ENCODE measurements at places on chromosomes 12 and 14.

DNA sequence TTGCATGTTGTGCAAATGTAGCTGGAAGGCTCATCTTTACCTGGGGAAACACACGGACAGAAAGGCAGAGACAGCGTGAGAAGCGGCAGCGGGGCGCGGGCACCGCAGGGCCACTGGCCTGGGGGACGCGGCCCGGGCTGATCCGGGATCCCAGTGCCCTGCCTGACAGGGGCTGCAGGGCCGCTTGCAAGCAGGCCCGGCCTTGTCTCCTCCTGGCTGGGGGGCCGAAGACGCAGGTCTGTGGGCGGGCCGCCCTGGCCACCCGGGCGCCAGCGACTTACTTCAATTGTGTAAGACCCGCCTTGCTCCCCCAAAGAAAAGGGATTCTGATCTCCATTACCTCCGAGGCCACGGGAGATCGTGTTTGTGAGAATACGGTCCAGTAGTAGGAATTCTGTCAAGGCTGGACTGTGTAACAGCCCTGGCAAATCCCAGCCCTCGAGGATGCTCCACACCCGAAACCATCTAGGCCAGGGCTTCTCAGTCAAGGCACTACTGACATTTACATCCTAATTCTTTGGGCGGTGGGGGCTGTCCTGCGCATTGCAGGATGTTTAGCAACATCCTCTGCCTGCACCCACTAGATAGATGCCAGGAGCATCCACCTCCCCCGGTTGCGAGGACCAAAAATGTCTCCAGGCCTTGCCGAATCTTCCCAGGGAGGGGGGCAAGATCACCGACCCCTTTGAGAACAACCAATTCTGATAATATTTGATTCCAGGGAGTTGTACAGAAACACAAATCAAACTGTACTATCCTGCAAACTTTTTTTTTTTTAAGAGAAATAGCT, 95.6 kb downstream of the BCL11B start:
- no peak for DNase-seq

- no peak for DNase-seq
Observed at GRCh38 chr12:48980389-48980952, 2.3 kb downstream of the WNT1 start.

- DNase-seq, result no peak
Observed at GRCh38 chr12:67202011-67202677, 67.0 kb upstream of the CAND1 start.

- no peak for DNase-seq
Observed at GRCh38 chr14:62159314-62159713, 397.1 kb downstream of the SNAPC1 start.

- DNase-seq, result no peak
Observed at GRCh38 chr14:61512026-61512834, 183.1 kb upstream of the HIF1A start.

DNA sequence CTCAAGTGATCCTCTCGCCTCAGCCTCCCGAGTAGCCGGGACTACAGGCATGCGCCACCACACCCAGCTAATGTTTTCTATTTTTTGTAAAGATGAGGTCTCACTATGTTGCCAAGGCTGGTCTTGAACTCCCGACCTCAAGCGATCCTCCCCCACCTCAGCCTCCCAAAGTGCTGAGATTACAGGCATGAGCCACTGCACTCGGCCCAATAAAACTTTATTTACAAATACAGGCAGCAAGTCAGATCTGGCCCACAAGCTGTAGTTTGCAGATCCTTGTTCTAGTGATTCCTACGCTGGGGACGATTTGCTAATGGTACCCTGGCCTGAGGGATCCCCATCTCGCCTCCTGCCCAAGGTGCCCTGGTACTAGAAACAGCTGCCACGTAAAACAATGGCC, 74.6 kb downstream of the CCDC88C start:
- DNase-seq, result no peak

DNA sequence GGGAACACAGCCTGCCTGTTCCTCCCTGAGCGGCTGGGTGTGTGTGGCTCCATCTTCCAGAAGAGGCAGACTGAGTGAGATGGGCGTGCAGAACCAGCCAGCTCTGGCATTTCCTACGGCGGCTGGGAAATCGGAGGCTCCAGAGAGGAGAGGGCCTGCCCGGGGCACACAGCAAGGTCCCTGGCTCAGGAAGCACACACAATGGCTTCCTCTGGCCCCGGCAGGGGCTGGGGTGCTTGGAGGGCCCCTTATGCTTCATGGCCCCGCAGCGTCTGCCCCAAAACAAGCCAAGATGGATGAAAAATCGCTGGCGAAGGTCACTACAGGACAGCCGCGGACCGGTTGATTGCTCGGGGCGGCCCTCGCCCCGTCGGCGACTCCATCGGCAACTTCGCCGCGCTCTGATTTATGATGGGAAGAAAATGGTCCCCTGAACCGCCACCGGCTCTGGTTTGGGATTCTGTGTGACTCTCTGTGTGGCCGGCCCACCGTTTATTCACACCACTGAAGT, 191.5 kb upstream of the C14orf180 start:
- DNase-seq, result no peak

DNA sequence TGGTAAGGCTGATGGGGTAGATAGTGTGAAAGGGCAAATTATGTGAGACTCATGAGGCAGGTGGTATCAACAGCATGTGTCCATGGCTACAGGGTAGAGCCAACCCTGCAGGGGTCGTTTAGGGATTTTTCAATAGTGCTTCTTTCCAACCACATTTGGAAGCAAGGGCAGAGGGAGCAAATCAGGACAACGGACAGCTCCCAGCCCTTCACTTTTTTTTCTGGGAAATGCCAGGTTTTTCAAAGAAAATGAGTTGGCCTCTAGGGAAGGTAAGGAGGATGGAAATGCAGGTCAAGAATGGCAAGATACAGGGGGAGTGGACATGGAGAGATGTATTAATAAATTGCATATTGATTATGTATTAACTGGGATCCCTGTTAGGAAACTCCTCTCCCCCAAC, 4.9 kb upstream of the CMA1 start:
- no peak for DNase-seq

GRCh38 chr12:69720750-69721149, 17.9 kb upstream of the RAB3IP start:
- no peak for DNase-seq

DNA sequence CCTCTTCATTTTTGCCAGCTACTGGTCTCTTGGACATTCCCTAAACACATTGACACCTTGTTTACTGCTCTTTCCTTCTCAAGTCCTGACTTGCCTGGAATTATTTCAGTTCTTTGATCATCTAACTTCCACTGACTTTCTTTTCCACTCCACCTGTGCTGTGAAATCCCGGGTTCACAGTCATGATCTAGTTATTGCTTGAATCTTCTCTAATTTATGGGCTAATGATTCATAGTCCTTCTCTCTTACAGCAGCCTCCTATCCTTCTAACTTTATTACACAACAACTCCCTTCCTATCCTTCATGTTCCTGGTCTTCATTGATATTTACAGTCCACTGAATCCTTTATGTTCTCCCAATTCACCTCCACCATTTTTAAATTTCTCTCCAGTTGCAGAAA, 260.1 kb downstream of the C12orf75 start:
- no peak for DNase-seq

GRCh38 chr12:16881986-16882570, 276.1 kb upstream of the LMO3 start:
- DNase-seq, result no peak

DNA sequence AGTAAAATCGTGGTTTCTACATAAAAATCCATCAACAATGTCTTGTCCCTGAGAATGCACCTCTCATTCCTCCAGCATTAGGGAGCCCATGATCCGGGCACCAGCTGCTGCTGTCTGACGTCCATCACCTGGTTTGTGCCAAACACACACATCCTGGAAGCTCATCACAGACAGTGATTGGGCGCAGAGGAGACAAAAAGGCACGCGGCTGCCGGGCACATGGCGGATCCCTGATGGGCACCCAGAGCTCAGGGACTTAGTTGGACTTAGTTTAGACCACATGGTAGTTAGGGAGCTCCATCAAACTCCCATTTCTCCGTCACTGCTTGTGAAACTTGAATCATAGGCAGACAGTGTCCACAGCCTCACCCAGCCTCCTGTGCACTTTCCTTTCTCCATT, 1059.3 kb downstream of the TMEM121 start:
- DNase-seq, result no peak

DNA sequence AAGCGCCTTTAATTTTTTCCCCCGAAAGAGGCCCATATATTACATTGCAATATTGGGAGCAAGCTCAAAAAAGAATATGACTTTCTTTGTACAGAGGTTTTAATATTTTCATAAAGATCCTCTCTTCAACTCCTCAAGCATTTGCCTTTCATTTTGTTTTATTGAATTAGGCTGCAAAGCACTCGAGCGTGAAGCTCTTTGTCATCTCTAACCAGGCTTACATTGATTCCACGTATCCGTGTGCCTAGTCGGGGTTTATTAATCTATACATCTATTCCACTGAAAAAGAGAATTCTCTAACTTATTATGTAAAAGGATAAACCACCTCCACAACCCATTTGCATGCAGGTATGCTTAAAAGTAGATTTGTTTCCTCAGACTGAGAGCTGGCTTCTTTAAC, 234.8 kb upstream of the TMPO start:
- DNase-seq, result no peak

DNA sequence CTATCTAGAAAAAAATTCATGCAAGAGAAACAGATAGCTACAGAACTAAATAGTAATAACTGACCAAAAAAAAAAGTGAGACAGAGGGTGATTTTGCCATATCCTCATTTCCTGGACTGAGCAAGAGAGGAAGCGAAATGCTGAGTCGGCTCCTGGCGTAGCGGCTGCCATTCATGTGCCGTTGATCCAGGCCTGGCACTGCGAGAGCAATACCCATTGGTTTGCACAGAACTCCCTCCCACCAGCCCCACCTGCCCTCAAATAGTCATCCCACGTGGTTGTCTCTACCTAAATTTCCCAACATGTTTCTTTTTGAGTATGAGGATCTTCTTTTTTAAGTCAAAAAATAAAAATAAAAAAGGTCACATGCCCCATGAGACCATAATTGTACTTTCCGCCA, 9.4 kb upstream of the WNT5B start:
- peak; percentile 47 for DNase-seq

DNA sequence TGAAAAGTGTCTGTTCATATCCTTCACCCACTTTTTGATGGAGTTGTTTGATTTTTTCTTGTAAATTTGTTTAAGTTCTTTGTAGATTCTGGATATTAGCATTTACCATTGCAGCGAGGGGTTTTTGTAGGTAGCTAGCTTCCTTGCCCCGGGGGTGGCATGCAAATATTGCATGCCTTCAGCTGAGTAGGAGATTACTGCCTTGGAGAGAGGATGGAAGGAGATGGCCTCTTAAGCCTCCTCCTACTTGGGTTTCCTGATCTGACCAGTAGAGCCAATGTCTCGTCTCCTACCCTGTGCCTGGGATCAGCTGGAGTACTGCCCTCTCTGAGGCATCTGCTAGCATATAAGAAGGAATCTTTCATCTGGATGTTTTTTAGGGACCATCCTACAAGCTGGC, 134.4 kb upstream of the CCND2 start:
- DNase-seq, result no peak

DNA sequence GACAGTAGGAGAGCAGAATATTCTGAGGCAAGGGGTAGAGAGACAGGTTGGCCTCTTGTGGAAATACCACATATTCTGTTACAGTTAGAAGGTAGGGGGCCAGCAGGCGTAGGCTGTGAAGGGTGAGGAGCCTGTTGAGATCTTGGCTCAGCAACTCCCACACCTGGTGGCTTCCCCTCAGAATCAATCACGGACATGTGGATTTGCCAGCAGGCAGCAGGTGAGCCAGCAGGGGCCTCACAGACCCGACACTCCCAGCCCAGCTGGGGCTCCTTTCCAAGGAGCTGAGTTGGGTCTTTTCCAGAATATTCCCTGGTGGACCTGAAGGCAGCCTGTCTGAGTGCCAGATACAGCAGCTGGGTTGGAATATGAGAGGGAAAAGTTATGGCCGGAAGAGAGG, 150.0 kb upstream of the CRY1 start:
- no peak for DNase-seq

DNA sequence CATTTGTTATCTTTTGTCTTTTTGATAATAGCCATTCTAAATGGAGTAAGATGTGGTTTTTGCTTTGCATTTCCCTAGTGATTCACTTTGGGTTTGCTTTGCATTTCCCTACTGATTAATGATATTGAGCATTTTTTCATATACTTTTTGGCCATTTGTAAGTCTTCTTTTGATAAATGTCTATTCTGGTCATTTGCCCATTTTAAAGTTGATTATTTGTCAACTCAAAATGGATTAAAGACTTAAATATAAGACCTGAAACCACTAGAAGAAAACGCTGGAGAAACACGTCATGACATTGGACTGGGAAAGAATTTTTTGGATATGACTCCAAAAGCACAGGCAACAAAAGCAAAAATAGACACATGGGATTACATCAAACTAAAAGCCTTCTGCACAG, 148.0 kb downstream of the APAF1 start:
- no peak for DNase-seq

- DNase-seq, result no peak
Observed at GRCh38 chr12:104657726-104658484, 201.2 kb downstream of the CHST11 start.

DNA sequence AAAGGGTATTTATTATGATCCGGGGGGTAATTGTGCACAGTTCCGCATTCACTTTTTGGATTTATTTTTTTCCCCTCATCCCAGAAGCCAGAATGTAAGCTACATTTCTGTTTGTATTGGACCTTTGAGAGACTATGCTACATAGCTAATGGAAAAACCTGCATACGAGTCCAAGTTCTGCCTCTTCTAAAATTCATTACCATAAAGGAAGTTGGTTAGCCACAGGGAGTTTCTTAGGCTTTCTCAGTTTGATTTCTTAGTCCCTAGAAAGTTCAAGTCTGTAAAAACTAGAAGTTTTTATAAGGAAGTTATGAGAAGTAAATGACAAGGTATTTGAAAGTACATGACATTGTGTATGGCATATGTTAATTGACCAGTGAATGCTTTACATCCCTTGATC, 138.7 kb downstream of the PDE3A start:
- no peak for DNase-seq

DNA sequence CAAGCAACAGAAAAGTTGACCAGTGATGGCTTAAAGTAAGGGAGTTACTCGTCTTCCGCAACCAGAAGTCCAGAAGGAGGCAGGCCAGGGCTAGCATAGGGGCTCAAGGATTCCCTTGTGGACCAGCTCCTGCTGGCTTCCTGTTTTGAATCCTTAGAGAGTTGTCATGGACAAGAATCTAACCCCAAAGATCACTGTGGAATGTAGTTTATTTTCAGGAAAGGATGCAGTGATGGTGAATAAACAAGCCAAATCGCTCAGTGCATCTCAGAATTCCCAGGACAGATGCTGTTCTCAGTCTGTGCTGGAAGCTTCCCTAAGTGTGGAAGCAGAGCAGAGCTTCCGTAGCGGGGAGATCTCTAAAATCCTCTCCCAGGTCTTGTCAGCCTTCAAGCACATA, 311.3 kb downstream of the C12orf75 start:
- no peak for DNase-seq

DNA sequence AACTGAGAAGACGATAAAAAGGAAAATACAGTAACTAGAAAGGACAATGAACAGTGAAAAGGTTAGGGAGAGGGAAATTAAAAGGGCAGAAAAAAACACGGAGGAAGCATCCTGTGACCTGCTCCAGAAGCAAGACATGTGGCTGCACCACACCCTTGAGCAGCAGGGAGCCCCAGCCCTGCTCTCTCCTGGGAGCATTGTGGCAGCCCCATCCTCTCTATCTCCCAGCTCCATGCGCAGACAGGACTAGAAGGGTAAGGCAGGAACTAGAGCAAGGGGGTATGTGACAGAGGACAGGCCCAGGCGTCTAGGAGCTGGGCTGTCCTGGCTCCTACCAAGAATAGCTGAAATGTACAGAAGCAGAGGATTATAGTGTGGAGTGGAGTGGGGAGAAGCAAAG, 38.6 kb upstream of the SMUG1 start:
- no peak for DNase-seq

- no peak for DNase-seq
Observed at GRCh38 chr14:60651796-60652673, 2.8 kb upstream of the SIX1 start.
